ENCODE measurements at places on chromosomes 13 and 19.

GRCh38 chr19:46951171-46951986 is 68.3 kb upstream of the NPAS1 start:
- no peak for DNase-seq

GRCh38 chr13:73898899-73899298 is 235.3 kb downstream of the KLF12 start:
- DNase-seq: no peak

- DNase-seq: no peak
Measured at GRCh38 chr19:33302974-33303790, 848 bp upstream of the CEBPA start.

DNA sequence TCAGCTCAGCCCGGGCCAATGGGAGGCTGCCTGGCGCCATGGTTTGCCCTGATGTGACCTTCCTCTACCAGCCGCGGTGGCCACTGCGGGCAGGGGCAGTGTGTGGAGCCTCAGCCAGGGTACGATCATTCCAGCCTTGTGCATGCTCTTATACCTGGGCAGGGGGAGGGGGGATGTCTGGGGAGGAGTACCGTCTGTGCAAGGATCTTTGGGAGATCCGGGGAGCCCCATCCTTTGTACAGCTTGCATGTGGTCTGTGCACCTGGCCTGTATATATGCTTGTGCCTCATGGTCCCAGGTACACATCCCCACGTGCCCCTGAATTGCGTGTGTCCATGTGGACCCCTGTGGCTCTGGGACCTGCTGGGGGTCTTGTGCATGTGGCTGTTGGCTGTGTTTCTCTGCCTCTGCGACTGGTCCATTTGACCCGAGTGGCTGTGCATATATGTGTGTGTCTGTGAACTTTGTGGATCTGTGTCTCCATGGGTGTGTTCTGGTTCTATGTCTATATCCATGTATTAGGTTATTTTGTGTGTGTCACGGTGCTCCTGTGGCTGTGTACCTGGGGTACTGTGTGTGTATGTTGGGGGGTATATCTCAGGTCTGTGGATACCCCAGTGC is 12.8 kb upstream of the NANOS3 start:
- DNase-seq: no peak

DNA sequence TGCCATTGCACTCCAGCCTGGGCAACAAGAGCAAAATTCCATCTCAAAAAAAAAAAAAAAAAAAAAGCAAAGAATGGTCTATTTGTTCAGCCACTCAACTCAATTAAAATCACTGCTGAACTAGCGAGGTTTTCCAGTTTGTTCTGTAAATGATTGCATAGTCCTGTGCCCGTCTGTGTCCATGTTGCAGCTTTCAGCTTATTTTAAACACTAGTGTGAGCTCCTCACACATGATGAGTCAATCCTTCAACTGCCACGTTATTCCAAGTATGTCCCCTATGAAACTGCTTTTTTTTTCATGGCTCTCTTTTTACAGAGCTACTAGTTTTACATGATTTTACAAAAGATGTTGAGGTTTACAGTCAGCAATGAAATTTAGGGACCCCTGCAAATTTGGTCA is 12.2 kb downstream of the SUGP2 start:
- DNase-seq: no peak

GRCh38 chr13:25085125-25085742 is 10.7 kb upstream of the PABPC3 start:
- no peak for DNase-seq

GRCh38 chr13:47299304-47299703 is 402.5 kb upstream of the HTR2A start:
- no peak for DNase-seq

DNA sequence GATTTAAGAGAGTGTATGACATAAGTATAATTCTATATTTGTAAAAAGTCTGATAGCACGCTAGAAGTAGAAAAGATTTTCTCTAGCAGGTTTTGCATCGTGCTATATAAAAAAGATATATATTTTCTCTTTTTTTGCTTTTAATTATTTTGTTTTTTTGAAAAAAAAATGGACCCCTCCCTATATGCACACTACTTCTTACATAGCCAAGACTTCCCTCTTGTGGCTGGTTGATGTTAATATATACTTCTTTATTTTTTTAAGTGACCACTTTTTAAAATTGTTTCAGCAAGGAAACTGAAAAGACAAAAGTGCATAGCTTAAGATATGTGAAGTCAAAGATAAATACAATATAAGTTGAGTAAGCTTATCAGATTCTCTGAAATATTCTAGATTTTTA is 1202.8 kb downstream of the DIAPH3 start:
- no peak for DNase-seq

DNA sequence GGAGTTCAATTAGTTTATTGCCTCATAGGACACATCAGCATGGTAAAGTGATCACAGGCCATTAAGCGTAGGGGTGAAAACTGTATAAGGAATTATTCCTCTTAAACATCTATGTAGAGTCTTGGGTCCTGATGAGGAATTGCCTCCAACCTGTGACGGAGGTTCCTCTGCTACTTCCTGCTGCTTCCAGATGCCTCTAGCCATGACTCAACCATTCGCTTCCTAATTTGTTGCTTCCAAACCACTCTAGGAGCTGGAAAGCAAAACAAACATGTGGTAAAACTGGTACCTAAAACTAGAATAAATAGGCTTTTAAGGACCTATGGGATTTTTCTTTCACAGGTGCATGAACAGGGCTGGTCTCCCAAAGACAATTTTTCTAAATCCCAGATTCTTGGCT is 253.8 kb downstream of the KLF12 start:
- no peak for DNase-seq

- DNase-seq: no peak
Measured at GRCh38 chr13:80753866-80754265, 412.9 kb upstream of the SPRY2 start.

DNA sequence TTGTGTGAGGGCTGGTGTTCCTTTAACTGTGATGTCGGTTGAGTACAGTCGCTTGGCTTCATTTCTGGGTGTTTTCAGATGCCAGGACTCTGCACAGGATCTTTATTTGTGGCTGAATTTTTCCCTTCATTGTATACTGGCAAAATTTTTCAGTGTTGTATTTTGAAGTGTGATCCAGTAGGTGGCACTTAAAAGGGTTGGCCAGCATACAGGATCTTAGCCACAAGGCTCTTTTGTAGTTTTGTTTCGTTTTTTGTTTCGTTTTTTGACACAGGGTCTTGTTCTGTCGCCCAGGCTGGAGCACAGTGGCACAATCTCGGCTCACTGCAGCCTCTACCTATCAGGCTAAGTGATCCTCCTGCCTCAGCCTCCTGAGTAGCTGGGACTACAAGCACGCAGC is 8.7 kb downstream of the FCAR start:
- DNase-seq: no peak

GRCh38 chr19:1752757-1753728 is at the start of gene ONECUT3:
Gene ONECUT3 (plus strand): TSS chr19:1753506. CDS start chr19:1753663, 157 bp downstream.
- DNase-seq: no peak

DNA sequence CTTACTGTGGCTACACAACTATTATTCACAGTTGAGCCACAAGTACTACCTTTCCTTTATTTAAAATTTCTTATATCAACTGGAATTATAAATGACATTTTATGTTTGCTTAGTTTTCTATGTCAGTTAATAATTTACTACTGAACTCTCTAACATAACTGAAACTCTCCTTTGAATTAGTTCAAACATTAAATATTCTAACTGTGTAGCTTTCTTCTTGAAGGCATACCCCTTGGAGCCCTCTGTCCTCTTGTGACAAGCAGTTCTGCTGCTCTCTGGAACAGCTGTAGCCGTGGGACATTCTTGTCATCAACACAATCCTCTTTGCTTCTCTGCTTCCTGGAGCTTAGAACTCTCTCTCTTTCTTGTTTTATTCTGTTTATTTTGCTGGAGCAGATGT is 244.8 kb downstream of the NHLRC3 start:
- DNase-seq: no peak

GRCh38 chr13:89496478-89496877 is 1825.3 kb downstream of the SLITRK5 start:
- DNase-seq: no peak

DNA sequence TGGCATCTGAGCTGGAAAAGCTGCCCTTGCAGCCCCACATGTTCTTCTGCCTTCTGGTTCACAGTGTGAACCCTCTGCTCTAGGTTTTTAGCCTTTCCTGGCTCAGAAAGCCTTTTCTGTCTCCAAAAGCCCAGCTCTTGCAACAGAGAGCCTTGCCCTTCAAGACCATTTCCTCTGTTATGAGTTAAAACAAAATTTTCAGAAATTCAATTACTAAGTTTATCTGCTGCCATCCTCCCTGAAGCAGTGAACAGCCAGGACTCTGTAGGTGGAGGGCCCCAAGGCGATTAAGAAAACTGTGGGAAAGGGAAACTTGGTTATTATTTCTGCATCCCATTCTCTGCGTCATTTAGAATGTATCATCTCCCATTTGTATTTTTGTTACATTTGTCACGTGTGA is 18.8 kb downstream of the FAM124A start:
- no peak for DNase-seq

GRCh38 chr19:35248310-35249145 is at the start of gene LSR:
Gene LSR (plus strand): TSS chr19:35249002. CDS start chr19:35249023, 21 bp downstream.
- peak; percentile 49 for DNase-seq

DNA sequence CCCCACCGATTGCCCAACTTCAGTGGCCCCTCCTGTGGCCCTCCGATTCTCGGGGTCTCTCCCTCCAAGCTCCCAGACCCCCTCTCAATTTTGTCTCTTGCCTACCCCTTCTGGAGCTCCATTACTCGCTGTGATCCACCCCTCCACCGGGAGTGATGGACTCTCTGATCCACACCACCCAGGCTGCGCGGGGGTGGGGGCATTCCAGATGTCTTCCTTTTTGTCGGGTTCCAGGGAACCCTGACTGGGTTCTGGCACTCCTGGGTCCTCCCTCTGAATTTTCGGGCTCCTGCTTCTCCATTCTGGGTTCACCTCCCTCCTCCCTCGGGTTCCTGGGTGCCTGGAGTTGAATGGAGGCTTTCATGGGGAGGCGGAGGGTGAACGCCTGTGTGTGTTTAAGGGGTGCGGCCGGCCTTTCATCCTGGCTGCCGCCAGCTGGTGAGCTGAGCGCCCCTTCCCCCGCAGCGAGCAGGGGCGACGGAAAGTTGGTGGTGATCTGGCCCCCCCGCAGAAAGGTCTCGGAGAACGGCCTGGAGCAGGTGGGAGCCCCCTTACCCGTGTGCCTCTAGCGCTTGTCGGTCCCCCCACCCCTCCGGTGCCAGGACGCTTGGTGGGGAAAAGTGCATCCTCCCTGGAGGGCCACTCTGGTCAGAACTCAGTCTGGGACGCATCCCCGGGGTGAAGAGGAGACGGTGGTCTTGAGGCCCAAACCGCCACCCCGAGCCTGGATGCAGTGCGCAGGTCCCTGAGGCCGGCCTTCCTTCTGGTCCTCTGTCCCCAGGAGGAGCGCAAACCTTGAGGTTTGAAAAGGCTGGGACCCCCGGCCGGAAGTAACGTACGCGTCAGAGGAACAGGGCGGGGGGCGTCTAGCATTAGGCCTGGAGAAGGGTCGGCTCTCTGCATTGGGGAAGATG is 1.6 kb downstream of the MISP3 start:
- DNase-seq: no peak

GRCh38 chr19:53183146-53183764 is 9.9 kb downstream of the ZNF665 start:
- DNase-seq: no peak

GRCh38 chr13:100573121-100573520 is 15.5 kb downstream of the GGACT start:
- peak; percentile 32 for DNase-seq
